ENCODE measurements at places on chromosomes 12 and 14.

DNA sequence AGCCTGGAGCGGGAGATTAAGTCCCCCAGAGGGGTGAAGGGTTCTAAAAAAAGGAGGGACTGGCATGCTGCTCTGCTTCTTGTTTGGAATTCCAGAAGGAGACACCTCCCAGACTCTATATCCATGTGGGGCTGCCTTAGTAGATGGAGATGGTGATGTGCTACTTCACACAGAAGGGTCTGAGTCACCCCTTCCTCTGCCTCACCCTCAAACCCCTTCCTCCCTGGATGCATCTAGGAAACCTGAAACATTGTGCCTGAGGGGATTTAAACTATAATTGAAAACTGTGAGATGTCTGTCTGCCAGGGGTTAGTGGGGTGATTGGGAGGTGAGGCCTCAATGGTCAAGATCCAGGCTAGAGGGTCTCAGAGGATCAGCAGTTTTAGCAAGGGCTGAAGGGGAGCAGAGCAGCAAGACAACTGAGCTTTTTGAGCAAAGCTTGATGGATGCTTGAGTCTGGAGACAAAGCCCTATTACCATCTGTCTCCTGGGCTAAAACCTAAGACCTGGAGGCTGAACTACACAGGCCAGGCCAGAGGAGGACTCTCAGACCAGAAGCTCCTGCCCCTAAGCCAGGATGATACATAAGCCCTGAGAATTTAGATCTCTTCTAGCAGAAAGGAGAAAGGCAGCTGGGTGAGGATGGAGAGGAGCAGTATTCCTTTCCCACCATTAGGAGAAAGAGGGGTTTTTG, 314.7 kb upstream of the ATP2B1 start:
- no peak for DNase-seq

- DNase-seq = no peak
These were observed 91.8 kb downstream of the DUSP16 start for GRCh38 chr12:12470751-12471306.

- no peak for DNase-seq
These were observed 84.6 kb upstream of the PTPRB start for GRCh38 chr12:70721656-70722357.

GRCh38 chr14:54420478-54421142, 20.6 kb downstream of the CNIH1 start:
- DNase-seq = no peak

GRCh38 chr12:1056390-1056789, 65.4 kb downstream of the ERC1 start:
- DNase-seq = no peak

DNA sequence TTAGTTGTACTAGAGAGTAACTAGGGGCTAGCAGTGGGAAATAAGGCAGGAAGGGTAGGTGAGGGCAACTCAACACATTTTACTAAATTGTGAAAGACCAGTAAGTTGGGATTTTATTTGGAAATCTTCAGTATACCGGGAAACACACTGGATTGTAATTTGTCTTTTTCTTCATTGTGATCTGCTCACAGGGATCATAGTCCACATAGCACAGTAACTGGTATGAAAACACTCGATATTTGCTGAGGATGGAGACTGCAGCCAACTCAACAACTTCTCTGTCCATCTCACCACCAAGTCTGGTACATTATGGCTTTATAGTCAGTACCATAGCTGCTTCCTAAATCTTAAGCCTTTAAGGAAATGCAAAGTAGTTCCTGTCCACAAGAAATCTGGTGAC, 2.5 kb downstream of the SLIRP start:
- no peak for DNase-seq
